Activated T-cell treated with anti-CD3 and anti-CD28 coated beads, Interleukin-2, amount 50 U/mL, for 48 hours (primary cell): ENCODE measurements at places on chromosomes 3 and 15.
A peak's percentile ranks its signal among the peaks of the same experiment; 100 is the strongest.

- no peak for DNase-seq
Measured at GRCh38 chr3:151305775-151306151, 10.9 kb downstream of the GPR87 start.

DNA sequence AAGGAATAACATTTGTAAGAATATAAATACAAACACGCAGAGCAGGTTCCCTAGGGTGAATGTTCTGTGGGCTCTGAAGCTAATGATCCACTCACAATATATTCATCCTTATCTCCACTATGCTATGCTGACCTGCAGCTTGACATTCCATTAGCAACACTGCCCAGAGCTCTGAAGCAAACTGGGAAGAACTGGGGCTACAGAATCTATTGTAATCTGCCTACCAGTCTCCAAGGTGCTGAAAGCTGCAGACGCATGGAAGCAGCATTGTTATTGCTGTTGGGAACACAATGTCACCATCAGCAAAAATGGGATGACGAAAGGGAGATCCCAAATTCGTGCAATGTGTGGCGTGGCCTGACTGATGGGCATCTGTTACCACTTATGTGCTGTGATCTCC, 316.7 kb upstream of the RORA start:
- no peak for DNase-seq

DNA sequence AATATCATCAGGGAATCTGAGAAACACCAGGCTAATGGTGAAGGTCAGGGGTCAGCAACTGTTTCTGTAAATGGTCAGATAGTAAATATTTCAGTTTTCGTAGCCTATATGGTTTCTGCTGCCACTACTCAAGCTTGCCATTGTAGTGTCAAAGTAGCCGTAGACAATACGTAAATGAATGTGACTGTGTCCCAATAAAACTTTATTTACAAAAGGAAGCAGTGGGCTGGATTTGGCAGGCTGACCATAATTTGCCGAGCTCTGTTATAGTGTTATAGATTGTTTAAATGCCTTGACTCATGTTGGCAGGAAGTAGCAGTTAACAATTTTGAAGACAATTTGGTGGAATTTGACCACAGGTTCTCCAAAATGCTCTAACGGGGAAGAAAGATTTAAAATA, 548.2 kb downstream of the FOXP1 start:
- no peak for DNase-seq

- no peak for DNase-seq
Measured at GRCh38 chr3:108031895-108032294, 58.9 kb downstream of the CD47 start.

DNA sequence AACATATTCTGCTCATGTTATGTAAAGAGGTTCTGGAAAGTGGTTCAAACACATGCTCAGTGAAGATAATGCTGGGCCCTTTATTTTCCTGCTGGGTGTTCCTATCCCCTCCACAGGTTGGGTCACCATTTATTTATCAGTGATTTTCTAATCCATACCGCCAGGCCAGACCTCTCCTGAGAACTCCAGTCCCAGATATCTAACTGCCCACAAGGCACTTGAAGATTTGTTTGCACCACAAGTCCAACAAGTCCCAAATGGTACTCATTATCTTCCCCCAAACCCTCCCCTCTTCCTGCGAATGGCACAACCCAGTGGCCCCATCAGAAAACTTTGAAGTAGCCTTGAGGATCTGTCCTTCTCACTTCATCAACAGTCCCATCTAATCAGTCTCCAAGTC, 5.4 kb downstream of the COL6A6 start:
- DNase-seq = no peak

DNA sequence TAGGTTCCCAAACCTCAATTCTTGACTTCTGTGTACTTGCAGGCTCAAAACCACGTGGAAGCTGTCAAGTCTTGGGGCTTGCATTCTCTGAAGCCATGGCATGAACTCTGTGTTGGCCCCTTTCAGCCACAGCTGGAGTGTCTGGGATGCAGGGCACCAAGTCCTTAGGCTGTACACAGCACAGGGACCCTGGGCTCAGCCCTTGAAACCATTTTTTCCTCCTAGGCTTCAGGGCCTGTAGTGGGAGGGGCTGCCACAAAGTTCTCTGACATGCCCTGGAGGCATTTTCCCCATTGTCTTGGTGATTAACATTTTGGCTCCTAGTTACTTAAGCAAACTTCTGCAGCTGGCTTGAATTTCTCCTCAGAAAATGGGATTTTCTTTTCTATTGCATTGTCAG, 135.4 kb downstream of the ATG7 start:
- DNase-seq = no peak

DNA sequence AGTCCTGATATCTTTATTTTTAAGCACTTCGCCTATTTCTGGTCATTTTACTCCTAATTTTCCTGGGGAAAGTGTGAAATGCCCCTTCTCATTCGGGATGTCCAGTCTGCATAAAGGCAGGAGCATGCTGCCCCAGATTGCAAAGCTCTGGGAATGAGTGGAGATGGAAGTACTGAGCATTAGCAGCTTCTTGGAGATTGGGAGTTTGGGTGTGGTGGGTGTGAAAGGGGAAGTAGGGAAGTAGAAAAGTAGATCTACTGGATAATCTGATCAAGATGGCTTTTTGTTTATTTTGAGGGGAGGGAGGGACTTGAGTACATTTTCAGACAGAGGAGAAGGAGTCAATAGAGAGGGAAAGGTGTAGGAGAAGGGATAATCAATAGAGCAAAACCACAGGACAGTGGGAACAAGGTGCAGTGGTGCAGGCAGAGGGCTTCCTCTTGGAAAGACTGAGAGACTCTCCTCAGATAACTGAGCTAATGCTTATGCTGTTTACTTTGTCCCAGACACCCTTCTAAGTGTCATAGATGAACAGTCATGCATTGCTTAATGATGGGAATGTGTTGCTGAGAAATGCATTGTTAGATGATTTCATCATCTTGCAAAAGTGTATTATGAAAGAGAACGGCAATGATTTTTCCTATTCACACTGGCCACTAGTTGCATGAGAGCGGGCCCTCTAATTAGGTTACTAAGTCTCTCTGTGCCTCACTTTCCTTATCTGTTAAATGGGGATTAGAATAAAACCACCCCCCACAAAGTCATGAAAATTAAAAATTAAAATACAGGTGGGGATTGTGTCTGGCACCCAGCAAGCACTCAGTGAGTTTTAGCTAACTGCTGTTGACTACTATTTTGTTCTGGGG, 45.5 kb downstream of the PHLDB2 start:
- no peak for DNase-seq

DNA sequence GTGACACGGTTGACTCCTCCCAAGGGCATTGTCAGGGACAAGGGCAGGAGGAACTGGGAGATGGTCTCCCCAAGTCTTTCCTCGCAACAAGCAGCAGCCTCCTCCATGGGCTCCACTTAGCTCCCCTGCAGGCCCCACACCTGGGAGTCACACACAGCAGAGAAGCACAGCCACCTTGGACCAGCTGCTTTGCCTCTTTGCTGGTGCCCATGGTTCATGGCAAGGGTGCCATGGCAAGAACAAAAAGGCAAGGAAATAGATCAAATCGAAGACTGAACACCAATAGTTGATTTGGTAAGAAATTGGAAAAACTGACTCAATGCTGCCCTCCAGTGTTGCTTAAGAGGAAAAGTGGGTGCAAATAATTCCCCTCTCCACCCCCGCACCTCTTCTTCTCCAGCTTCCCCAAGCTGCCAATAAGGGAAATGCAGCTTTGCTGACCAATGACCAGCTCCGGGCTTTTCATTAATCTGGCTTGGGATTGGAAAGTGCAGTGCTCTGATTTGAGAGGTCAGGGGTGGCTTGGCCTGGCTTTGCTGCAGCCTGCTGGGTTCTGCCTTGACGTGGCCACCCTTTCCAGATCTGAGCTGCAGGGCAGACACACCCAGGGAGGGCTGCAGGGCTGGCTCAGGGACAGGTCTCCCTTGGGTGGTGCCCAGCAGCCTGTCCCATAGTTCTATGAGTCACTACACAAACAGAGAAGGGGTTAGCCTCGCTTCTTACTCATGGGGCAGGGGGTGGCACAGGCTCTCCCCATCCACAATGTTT, 162.0 kb downstream of the KLF13 start:
- peak; percentile 68 for DNase-seq

- no peak for DNase-seq
Measured at GRCh38 chr3:4533489-4534443, 40.6 kb downstream of the ITPR1 start.

DNA sequence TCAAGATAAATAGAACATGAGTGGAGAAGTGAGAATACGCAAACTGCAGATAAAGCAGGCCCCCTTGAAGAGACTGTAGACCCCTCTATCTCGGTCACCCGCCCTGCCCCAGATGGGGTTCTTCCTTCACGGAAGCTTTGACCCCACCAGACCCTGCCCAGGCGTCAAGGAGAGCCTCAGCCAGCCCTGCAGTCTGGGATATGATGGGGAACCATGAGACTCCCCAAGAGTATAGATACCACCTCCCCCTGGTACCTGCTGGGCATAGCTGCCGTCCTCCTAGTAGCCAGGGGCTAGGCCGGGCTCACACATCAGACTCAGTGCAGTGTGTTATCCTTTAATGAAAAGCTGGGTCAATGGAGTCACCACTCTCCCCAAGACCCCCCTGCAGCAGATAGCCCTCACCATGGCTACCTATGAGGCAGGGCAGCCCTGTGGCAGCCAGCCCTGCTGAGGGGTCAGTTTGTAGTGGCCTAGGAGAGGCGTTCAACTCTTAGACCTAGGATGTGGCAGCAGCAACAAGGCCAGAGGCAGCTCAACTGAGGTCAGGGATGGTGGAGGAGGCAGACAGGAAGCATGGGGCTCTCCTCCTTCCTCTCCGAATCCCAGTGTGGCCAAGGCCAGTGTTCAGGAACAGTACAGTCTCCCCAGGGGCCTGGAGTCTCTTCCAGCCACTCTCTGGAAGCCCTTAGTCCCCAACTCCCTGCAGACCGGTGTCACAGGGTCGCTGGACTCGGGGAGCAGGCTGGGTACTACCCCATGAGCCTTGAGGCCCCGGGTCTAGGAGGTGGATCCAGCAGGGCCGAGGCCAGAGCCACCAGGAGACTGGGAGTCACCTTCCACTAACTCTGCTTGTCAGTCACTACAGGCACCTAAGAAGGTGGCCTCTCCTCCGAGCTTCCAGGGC, 26.1 kb downstream of the PLXNB1 start:
- peak; percentile 12 for DNase-seq

- no peak for DNase-seq
Measured at GRCh38 chr3:148953094-148953493, 38.2 kb upstream of the GYG1 start.

GRCh38 chr3:14949126-14949525, 1.7 kb downstream of the NR2C2 start:
- DNase-seq = no peak

DNA sequence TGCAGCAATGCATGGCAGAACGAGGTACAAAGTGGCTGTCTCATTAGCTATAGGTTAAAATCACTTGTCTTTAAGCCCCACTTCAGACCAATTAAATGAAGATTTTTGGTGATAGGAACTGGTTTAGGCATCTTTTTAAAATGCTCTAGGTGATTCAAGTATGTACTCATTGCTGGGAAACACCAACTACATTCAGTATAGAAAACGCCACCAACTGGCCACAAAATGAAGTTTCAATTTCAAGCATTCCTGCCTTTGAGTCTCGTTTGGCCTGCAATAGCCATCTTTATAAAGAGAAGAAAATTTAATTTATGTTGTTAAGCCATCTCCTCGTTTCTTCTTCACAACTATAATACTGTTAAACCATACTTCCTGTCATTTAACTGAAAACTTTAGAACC, 587.9 kb downstream of the GBE1 start:
- DNase-seq = no peak

DNA sequence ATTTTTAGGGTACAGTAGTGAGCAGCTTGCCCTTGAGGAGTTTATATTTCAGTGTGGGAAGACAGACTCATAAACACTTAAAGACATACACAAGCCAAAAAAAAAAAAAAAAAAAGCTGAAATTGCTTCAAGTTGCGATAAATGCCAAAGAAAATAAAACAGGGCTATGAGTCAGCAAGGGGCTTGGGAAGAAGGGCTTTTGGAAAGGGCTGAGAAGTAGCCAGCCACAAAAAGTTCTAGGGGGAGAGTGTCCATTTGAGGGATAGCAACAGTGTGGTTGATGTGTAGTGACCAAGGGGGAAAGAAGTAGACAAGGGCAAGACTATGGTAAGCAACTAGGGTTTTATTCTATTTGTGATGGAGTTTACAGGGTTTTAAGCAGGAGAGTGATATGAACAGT, 185.5 kb downstream of the ADAMTS9 start:
- no peak for DNase-seq
